ENCODE measurements at places on chromosomes 5 and 9. TPM values are rescaled to one million over a fixed set of nuclear protein-coding genes. Genes with fewer than 3 reads are reported as not detected.

The IL9 gene
- not detected for total RNA-seq

- no peak for DNase-seq
- H3K27ac ChIP-seq = no peak overlapping the region
- H3K4me3 ChIP-seq = no peak overlapping the region
- no peaks in the 10 kb centered on the region for H3K4me1 ChIP-seq
- no peaks in the 10 kb centered on the region for H3K36me3 ChIP-seq
- H3K27me3 ChIP-seq = no peaks in the 10 kb centered on the region
These were observed 130.9 kb downstream of the PAPPA start for GRCh38 chr9:116284518-116284917.

DNA sequence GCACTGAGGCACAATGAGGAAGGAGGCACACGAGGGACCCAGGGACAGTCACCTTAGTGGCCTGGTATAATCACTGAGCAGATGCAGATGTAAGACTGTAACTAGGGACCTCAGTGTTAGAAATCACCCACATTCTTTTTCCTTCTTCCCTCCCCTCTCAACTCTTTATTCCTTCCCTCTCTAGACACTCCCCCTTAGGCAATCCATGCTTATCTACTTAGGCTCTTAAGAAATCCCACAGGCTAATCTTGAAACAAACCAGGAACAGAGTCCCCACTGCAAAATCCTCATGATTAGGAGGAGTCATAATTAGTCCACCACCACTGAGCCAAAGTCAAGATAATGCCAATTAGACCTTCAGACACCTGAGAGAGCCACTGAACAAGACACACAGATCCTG, 84.7 kb downstream of the ELAVL2 start:
- no peak for DNase-seq
- H3K4me3 ChIP-seq = no peak overlapping the region
- H3K4me1 ChIP-seq = no peaks in the 10 kb centered on the region
- H3K36me3 ChIP-seq = no peaks in the 10 kb centered on the region
- no peaks in the 10 kb centered on the region for H3K27me3 ChIP-seq
- H3K27ac ChIP-seq = no peak overlapping the region

The GABRA1 gene
- not detected for total RNA-seq

DNA sequence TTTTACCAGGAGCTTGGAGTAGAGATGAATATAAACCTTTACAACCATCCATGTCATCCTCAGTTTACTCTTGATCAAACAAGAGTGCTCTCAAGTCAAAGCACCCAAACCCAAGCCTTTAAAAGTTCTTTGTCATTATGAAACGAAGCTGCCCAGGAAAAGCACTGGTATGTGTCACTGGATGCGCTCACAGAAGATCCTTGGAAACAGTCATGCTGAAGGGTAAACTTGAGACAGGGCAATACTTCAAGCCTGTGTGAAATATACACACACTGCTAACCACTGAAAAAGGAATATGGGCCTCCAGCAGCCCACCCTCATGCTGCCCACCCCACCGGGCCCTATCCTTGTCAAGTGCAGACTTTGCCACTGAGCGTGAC, 84.5 kb downstream of the PRRT1B start:
- H3K36me3 ChIP-seq = no peaks in the 10 kb centered on the region
- no peak overlapping the region for H3K4me3 ChIP-seq
- H3K27me3 ChIP-seq = no peaks in the 10 kb centered on the region
- no peak overlapping the region for H3K27ac ChIP-seq

The DIPK1B gene
- 4.8 TPM for total RNA-seq

The TEK gene
- total RNA-seq = 15.2 TPM

DNA sequence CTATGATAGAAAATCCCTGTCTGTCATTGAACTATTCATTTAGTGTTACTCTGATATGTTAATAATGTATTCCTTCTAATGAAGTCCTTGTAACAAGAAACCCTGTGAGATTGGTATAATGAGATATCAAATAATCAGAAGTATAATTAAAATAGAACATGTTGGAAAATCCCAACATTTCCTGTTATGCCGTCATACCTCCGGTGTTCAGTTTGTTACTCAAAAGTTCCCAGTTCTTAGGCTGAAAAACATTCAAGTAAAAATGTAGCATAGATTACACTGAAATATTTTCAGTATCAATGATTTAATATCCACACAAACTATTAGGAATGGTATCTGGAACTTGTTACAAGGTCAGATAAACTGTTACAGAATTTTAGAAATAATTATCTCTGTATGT, 227.5 kb downstream of the GNA14 start:
- H3K4me3 ChIP-seq = no peak overlapping the region
- H3K27me3 ChIP-seq = no peaks in the 10 kb centered on the region
- no peaks in the 10 kb centered on the region for H3K4me1 ChIP-seq

DNA sequence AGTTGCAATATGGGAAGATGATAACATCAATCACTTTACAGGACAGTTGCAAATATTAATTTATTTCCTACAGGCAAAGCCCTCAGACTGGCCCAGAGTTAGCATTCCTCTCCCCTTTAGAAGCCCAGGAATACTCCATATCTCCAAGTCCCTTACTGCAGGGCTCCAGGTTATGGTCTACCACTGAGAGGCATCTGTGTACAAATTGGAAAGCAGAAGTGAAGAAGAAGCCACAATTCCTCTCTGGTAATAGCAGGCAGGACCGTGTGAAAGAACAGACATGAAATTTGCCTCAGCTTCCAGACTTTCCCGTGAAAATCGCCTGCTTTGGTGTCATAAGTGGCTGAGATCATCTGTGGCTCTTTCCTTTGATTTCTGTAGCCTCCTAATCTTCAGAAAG, 289.6 kb downstream of the GLIS3 start:
- H3K4me1 ChIP-seq = no peaks in the 10 kb centered on the region
- no peak overlapping the region for H3K27ac ChIP-seq
- H3K4me3 ChIP-seq = no peak overlapping the region
- no peak for DNase-seq

- no peak overlapping the region for H3K27ac ChIP-seq
- no peaks in the 10 kb centered on the region for H3K27me3 ChIP-seq
- no peaks in the 10 kb centered on the region for H3K4me1 ChIP-seq
- no peak for DNase-seq
These were observed 81.6 kb downstream of the PSD2 start for GRCh38 chr5:139877129-139877597.

The MRPL41 gene
- 65.4 TPM for total RNA-seq

Measured in breast epithelium (tissue), 4 donors.